ENCODE measurements at places on chromosomes 12 and 14.

- no peak for DNase-seq
Measured at GRCh38 chr14:100503251-100503650, 84.0 kb downstream of the BEGAIN start.

DNA sequence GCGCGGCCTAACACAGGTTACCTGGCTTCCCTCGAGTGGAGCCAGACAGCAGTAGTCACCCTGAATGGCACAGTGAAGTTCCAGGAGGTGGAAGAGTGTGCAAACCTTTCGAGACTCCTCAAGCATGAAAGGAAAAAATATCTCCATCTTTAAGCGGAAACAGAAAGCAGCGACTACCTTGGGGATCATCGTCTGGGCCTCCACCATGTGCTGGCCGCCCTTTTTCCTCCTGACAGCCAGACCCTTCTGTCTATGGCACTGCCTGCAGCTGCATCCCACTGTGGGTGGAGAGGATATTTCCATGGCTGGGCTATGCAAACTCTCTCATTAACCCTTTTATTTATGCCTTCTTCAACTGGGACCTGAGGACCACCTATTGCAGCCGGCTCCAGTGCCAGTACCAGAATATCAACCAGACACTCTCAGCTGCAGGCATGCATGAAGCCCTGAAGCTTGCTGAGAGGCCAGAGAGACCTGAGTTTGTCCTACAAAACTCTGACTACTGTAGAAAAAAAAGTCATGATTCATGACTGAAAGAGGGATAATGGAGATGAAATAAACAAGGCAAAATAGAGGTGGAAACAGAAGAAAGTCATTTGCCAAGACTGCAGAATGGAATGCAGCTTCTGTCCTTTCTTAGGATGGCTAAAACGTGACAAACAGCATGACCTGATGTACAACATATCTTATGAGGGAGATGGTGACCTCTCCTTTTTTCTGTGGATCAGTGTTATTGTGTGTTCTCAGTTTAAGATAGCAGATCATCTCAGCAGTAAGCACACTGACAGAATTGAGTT lies 2.4 kb upstream of the HEBP1 start:
- DNase-seq: peak; percentile 37

DNA sequence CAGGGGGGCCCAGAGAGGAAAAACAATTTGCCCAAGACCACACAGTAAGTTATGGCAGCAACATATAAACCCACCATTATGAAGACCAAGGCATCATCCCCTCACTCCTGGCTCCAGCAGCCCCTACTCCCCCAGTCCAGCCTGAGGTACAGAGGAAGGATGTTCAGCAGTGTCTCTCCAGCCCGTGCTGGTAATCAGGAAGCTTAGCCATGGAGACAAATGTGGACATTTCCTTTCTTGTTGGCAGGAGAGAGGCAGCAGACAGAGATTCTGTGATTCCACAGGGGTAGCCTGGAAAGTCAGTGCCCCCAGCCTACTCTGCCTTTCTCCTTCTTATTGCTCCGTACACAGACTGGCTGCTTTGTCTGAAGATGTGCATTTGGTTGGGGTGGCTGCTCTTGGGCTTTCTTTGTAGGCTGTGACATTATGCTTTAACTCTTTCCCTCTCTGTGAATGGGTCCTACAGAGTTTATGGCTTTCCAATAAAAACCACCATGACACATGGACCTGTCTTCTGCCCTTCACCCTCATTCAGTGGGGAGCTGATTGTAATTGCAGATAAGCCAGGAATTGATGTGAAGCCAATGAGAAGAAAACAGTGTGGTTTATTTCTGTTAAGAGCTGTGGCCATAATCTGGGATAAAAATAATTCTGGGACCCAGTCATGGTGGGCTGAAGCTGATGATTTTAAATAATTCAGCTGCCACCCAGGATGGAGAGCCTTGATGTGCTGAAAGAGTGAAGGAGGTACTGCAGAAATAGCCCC lies 3.4 kb downstream of the RPH3A start:
- no peak for DNase-seq

DNA sequence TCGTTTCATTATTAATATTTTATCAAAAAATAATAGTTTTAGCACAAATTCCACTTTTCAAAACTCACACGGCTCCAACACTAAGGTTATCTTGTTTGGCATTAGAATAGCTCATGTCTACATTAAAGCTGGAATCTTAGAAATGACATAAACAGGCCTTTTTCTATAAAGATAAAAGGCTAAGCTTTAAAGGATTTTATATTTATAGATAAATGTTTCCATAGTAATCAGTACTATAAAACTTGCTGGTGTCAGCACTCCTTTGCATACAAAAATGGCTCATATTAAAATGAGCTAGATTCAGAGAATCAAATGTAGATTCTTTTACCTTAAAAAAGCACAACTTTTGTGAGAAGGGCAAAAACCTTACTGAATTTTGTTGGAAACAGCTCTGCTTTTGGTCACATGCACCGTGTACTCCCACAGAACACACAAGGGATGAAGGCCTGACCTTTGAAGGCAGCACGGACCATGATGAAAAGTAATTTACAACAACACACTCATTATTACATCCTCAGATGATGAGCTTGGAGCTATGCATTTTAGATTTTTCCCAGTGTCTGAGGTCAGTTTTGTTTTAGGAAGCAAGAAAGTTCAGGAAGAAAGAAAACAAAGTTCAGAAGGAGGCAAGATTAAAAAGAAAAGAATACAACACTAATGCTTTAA lies 202.8 kb downstream of the BCAT1 start:
- DNase-seq: no peak

DNA sequence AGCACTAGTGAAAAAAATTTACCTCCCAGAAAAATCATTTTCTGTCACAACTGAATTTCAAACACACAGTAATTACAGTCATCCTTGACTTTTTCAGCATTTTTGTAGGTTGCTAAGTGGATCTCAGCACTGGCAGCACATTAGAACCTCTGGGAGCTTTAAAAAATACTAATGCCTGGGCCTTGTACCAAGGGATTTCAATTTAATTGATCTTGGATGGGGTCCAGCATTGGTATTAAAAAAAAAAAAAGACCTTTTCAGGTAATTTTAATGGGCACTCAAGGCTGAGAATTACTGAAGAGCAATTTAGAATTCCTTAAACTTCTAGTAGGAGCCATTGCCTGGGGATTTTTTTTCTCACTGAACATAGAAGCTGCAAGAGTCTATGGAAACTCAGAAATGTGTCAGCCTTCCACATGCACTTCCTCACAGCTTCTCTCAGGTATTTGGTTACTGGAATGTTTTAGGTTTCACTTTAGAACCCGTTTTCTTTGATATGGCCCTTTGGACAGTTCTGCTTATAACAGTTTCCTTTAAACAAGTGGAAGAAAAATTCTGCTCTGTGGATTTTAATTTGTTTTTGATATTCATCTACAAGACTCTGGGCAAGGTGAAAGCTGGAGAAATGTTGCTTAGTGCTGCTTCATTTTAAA lies 88.5 kb upstream of the DACT1 start:
- DNase-seq: no peak

DNA sequence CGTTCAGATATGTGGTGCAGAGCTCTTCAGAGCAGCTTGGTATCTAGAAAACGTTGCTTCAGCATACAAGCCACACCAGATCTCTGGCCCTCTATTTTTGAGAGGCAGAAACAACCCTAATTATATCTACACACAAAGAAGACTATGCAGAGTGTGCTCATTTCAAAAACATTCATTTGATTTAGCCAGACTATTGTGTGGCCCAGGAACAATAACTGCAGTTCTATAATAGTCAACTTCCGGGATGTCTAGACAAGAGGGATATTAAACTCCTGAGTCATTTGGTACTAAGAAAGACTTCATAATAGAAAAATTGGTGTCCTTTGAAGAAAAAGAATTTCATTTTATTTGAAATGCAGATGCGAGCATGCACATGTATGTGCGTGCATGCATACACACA lies 153.8 kb downstream of the PELI2 start:
- DNase-seq: peak; percentile 47

GRCh38 chr14:76775695-76776427 lies 14.6 kb downstream of the VASH1 start:
- DNase-seq: no peak

DNA sequence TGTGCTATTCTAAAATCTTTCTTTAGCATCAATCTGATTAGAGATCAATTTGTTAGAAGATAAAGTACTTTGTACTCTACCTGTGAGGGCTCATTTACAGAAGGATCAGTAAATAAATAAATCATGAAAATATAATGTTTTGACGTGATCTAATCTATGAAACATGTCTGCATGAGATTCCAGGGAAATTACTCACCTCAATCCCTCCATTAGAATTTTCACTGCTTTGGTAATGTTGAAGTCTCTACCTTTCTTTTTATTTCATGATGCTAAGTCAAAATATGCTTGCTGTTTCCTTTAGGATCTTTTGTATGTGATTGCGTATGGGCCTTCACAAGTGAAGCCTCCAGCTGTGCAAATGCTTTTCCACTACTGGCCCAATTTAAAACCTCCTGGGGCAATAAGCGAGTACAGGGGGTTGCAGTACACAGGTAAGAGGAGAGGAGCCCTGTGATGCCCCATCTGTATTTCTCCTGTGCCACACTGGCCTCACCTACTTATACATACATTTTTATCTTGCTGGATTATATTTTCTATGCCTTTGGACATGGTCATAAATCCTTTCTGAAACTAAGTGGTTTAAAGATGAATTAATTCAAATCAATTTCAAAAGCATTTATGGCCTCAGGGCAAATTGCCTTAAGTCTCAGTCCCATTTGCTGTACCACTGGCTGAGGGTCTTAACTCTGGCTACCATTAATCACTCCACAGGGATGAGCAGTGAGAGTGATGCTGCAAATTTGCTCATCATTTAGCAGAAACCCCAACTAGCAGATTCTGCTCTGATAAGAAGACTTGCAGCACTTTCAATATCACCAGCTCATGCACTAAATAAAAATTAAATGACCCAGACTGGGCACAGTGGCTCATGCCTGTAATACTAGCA lies 66.4 kb downstream of the UNC79 start:
- peak; percentile 26 for DNase-seq

DNA sequence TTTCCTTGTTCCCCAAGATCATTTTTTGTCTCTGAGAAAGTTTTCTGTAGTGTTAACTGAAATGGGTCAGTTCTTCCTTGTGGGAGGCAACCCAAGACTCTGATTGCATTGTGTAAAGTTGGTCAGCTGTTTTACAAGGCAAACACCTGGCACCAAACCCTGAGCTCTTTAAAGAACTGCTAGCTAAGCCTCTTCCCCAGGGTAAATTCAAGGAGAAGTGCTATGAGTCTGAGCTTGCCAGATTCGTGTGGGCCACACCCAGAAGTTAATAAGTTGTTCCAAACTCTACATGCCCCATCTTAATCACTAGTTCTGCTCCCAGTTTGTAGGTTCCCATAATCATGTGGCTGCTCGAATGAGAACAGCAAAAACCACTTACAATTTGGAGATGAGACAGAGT lies 214.5 kb downstream of the BTG1 start:
- no peak for DNase-seq

DNA sequence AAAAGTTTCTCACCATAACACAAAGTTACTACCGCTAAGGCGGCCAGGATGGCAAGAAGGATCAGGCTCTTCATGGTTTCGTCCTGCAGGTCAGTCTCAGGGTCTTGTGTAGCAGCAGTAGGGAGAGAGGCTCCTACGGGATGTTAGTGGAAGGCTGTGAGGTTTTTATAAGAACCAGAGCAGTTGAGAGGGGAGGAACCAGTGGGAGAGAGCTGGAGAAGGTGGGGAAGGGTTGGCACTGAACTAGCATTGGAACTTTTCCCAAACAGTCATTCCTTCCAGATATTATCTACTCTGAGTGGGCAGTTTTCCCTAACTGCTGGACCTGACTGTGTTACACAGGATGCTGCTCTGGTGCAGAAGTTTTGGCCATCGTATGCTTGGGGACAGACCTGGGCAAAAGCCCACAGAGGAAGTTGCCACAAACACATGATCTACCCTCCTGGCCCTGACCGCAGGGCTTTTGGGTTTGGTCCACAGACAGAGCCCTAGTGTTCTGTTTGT lies at the start of gene MGP:
MGP (minus strand) TSS at position 137 of the 504 bp plus-strand sequence; CDS start at position 74, 63 bp downstream.
- DNase-seq: no peak

DNA sequence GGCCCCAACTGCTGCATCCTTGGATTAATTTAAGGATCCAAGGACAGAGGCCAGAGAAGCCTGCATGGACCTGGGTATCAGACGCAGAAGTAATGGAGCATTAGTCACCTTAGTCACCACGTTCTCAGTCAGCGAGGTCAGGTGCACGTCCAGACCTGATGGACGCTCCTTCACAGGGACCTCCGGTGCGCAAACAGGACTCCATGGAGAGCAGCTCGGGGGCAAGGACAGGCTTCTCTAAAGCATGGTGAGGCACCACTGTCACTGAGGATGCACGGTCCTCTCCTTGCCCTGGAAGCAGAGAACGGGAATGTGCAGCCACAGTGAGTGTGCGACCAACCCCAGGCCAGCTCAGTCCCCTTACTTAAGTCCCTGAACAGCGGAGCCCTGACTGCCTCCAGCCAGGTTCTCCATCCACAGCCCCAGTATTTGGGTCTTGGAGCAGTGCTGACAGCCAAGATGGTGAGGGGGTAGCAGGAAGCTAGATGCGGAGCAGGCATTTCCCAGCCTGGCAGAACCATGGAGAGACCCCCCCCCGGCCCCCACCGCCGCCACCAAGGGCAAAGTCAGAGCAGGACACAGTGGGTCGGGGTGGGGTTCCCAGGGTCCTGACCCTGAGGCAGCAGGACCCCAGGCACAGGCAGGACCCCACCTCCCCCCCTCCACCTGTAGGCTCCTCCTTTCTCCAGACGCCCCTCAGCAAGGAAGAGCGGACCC lies 253.4 kb upstream of the SFSWAP start:
- no peak for DNase-seq

DNA sequence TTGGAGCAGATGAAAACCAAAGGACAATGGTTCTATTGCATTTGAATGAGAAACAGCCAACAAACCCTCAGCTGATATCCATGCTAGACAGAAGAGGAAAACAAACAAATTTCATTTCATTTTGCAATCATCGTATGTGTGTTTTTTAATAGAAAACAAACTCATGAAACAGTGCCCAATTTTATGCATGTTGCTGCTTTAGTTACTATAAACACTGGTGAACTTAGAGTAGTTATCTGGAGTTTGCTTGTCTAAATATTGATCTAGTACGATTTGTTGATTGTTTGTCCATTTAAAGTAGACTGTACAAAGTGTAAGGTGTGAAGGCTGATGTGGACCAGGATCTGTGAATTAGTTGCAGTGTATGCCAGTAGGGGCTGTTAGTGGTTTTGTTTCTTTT lies 166.6 kb downstream of the KITLG start:
- no peak for DNase-seq

DNA sequence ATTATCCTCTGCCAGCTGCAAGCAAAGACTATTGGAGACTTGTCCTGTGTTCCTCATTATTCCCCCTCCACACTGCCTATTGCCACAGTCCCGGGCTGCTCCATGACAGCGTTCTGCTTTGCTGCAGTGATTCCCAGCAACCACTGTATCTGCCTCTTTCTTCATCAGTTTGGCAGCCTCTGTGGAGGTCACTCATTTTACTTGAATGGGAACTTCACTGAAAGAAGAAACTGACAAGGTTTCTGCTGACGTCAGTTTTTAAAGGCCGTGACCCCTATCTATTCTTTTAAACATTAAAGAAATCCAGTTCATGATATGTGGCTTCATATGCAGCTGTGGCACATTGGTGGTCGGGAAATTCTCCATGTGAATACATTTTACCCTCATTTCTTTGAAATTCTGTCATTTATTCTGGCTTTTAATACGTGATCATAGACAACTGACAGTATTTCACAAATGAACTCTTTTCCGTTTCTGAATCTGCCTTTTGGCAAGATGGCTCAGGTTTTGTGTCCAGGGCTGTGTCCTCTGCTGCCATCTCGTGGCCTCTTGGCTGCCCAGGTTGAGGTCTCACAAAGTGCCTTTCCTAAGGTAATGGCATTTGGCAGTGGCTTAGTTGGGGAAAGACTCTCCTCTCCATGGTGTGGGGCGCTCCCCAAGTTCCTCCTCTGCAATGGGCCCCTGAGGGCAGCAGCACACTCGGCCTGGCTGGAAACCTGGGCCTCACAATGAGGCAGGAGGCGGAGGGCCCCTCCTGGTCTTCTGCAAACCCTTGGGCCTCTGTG lies 5.8 kb downstream of the TMEM253 start:
- peak; percentile 74 for DNase-seq

All from ELR (cell line).